ENCODE measurements at places on chromosomes 1 and 21.
A peak's percentile ranks its signal among the peaks of the same experiment; 100 is the strongest.

GRCh38 chr21:18191139-18191538 lies 53.5 kb upstream of the CHODL start:
- no peak for DNase-seq

DNA sequence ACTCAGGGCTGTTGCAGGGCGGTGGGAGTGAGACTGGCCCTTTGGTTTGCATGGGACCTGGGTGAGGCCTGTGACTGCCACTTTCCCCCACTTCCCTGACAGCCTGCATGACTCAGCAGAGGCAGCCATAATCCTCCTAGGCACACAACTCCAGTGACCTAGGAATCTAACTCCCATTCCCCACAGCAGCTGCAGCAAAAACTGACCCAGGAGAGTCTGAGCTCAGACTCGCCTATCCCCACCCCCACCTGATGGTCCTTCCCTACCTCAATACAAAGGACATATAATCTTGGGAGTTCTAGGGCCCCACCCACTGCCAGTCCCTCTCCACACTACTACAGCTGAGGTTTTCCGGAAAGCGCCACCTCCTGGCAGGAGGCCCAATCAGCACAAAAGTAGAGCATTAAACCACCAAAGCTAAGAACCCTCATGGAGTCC lies 26.7 kb downstream of the NDC1 start:
- no peak for DNase-seq

DNA sequence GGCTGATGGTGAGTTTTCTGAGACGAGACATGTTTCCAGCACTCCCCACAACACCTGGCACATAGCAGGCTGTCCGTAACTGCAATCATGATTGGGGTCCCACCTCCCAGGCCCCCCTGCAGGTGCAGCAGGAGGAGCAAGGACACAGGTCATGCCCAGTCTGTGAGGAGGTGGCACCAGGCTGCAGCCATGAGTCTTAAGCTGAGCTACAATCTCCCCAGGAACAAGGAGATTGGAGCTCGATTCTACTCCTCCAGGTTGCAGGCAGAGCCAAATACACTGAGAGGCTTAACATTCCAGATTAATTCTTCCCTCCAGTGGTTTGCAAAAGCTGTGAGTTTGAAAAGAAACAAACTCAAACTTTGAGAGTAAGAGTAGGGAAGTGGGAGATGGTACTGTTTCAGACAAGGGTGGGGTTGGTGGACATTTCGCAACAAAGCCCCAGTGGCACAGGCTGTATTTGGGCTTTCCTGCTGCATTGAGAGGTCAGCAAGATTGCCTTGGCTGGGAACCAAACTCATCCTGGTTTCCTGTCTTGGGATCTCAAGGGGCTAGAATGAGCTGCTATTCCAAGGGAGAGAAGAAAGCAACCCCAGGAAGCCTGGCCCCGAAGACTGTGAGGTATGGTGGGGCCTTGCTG lies 64.8 kb upstream of the GALNT2 start:
- DNase-seq, result no peak

DNA sequence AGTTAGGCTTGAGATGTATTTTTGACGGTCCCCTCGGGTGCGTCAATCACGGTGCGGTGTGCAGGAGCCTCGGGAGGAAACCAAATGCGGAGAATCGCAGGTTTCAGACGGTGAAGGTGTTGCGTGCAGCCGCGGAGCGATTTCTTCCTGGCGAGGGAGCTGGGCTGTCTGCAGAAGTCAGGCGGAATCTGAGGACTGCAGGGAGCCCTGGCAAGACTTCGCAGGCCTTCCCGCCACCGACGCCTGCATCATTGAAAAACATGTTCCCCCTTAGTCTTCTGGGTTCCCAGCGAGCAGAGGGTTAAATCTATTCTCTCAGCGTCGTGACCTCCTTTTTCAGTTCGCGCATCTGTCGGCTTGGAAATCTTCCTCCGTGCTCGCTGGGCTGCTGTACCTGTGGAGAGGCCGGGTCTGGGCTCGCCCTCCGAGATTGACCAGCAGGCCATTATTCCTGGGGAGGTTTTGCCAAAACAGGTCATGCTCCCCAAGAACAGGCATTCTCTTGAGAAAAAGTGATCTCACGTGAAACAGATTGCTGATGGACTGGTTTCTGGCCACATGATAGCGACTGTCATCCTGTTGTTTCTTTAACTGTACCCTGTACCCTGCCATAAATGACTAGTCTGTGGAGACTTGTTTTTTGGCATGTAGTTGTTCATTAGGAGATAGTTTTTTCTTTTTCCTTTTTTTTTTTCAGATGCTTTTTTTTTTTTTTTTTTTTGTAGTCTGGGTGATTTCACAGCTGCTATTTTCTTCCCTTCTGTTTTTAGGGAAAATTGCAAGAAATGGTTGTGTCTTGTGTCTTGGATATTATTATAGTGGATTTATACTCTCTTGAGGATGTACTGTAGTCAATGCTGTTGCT lies 894 bp downstream of the EPB41 start:
- DNase-seq, result peak; percentile 29

GRCh38 chr1:203527013-203527412 lies 33.1 kb downstream of the OPTC start:
- no peak for DNase-seq

DNA sequence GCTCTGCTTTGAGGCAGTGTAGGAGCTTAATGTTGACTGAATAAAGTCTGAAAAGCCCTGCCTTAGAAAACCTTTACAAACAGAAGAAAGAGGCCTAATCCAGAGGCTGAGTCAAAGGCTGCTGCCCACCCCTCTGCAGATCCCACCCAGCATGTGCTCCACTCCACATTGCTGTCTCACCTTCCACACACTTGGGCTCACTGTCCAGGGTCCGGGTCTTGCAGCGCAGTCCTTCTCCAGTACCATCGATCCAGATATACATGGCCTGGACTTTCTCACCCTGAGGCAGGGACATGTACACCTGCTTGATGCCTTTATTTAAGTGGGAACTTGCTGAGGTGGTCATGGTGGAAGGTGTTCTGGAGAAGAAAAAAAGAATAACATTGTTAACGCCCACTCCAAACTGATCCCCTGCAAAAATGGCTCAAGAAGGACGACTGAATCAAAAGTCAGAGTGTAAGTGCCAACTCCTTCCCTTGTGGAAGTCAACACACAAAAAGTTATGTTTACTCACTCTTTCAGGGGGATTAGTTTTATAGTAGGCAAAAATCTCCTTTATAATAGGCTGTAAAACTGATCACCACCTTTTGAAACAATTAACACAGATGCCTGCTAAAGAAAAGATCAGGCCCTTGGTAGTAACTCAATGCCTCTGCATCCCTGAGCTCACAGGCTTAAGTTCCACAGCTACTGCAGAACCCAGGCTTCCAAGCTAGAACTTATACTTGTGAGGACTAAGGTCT lies 3.0 kb downstream of the GLUL start:
- no peak for DNase-seq

DNA sequence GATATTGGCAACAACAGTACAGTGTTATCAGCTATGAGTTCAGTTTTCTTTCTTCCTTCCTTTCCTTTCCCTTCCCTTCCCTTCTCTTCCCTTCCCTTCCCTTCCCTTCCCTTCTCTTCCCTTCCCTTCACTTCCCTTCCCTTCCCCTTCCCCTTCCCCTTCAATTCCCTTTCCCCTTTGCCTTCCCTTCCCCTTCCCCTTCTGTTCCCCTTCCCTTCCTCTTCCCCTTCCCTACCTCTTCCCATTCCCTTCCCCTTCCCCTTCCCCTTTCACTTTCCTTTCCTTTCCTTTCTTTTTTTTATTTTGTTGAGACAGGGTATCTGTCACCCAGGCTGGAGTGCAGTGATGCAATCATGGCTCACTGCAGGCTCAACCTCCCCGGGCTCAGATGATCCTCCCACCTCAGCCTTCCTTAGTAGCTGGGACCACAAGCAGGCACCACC lies 72.3 kb upstream of the CAPZB start:
- DNase-seq, result no peak

- DNase-seq, result no peak
Observed at GRCh38 chr1:96002969-96003964, 718.3 kb upstream of the PTBP2 start.
